Stimulated activated CD4-positive, alpha-beta T cell treated with anti-CD3 and anti-CD28 coated beads, Interleukin-12 subunit alpha, Interleukin-12 subunit beta, amount 100 ng/mL, for 24 hours (primary cell): ENCODE measurements at places on chromosomes 4 and X.

- no peak for DNase-seq
These were observed 31.6 kb upstream of the KIT start for GRCh38 chr4:54626113-54626512.

GRCh38 chr4:176675810-176676209 lies 116.9 kb downstream of the VEGFC start:
- DNase-seq = no peak

GRCh38 chr4:18389115-18389514 lies 367.6 kb upstream of the LCORL start:
- no peak for DNase-seq

DNA sequence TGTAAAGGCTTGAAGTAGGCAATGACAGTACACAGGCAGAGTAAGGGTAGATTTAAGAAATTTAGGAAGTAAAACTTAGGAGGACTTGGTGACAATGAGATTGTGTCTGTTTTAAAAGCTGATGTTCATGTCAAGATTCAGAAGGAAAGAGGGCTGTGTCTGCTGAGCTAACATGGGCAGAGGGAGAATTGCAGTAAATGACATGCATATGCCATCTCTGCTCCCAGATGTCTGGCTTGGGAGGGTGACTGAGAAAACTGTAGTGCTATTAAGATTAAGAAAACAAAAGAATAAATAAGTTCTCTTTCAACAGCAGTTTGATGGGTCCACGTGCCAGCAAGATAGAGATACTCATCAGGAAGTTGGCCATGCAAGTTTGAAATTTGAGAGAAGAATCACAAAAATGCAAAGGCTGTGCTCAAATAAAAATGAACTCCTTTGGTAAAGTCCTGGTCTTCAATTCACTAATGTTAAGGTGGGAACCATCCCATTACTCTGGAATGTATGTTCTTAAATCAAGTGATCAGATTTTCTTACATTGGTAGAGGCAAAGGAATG lies 7.2 kb downstream of the NFXL1 start:
- DNase-seq = no peak

DNA sequence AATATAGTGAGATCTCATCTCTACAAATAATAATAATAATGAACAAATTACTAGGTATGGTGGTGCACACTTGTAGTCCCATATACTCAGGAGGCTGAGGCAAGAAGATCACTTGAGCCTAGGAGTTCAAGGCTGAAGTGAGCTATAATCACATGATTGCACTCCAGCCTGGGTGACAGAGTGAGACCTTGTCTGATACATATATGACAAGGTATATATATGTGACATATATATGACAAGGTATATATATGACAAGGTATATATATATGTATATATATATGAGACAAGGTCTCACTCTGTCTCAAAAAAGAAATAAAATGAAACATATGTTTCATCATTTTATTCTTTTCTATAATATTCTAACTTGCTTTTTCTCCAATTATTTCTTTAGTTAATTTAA lies 278.1 kb upstream of the TET2 start:
- DNase-seq = no peak

GRCh38 chrX:151780621-151781020 lies 46.1 kb downstream of the CNGA2 start:
- DNase-seq = no peak

- no peak for DNase-seq
These were observed 12.9 kb upstream of the ODAM start for GRCh38 chr4:70182517-70183167.
